ENCODE measurements at places on chromosomes 2 and 18. TPM values are rescaled to one million over a fixed set of nuclear protein-coding genes. Genes with fewer than 3 reads are reported as not detected.

DNA sequence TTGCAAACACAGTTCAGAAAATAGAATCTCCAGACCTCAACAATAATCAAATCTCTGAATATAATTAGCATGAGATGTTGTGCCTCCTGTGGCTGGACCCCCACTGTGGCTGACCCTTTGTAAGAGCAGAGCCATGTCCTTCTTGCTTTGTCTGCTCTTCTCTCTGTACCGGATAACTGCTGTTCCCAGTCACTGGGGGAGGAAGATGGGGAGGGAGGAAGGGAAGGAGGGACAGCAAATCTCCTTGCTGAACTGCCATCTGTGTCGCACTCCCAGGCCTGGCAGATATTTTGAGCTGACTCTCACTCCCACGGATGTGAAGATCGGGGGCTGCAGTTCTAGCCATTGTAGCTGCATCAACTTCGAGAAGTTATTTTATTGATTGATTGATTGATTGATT lies 319.0 kb upstream of the CXCR4 start:
- no peak for DNase-seq

TXNDC2 gene
- total RNA-seq, result not detected

SLC4A5 gene
- total RNA-seq, result 4.2 TPM

- no peak for DNase-seq
Observed at GRCh38 chr2:104690255-104690984, 163.5 kb upstream of the POU3F3 start.

DNA sequence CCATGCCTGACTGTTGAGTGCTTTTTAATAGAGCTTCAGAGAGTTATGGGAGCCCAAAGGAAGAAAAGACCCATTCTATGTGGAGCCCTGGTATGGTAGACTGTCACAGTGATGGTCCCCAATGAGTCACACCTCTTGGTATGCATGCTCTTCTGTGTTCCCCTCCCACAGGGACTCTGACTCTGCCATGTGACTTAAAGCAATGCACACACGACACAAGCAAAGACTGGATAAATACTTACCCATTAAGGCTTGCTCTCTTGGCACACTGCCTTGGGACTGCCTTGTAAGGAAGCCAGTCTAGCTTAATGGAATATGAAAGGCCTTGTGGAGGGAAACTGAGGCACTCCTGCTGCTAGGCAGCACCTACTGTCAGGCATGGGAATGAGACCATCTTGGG lies 16.7 kb upstream of the DTNB start:
- peak; percentile 63 for DNase-seq

DNA sequence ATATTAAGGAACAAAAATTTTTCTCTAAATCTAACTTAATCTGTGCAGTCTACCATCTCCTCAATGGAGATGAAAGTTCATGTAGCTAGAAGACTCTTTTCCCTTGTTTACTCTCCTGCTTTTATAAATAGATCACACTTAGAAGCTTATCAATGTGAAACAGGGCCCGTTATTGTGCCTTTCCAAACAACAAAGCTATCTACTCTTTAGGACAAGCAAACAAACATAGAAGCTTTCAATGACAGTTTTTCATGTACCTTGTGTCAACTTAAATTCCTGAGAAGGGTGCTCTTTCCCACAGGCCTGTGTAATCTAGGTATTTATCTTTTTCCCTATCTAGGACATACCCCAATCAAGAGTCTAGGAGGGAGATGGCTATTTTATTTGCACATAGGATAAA lies 247.8 kb upstream of the CWC22 start:
- DNase-seq, result no peak
